T-helper 9 cell (primary cell): ENCODE measurements at places on chromosomes 7 and 10.

GRCh38 chr10:122490786-122491680, 29.7 kb downstream of the HTRA1 start:
- DNase-seq, result peak; percentile 10

- no peak for DNase-seq
Measured at GRCh38 chr10:33321516-33321915, 13.0 kb downstream of the NRP1 start.

DNA sequence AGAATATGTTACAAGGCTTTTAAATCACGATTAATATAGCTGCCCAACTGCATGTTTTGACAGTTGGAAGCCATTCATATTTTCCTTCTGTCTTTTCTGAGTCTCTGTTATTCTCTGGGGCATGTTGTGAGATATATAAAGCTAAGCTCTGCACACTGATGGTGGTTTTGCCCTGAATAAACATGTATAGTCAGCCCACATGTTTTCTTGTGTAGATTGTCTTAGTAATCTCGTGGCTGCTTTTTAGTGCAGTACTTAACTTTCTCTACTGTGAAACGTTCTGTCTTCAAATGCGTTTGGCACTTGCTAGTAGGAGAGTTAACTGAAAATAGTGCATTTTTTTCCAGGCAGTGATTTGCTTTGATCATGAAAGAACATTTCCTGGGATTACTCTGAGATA, 268.5 kb downstream of the DNAJB9 start:
- no peak for DNase-seq

DNA sequence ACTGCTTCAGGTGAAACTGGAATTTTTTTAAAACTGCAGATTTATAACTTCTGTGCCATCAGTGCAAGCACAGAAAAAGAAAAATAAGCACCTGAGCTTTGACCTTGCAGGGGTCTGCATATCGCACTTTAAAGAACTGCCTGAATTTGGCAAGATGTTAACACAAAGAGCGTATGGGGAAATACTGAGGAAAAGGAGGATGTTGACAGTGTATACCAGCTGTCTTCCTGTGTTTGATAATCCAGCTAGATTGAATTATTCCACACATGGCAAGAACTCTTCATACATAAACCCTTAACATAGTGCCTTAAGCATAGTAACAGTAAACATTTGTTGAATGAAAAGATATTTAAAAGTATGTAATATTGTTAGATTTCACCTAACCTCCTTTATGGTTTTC, 30.0 kb downstream of the SMC3 start:
- no peak for DNase-seq
